SIG-M5 (cell line): ENCODE measurements at places on chromosomes 16 and 17.

DNA sequence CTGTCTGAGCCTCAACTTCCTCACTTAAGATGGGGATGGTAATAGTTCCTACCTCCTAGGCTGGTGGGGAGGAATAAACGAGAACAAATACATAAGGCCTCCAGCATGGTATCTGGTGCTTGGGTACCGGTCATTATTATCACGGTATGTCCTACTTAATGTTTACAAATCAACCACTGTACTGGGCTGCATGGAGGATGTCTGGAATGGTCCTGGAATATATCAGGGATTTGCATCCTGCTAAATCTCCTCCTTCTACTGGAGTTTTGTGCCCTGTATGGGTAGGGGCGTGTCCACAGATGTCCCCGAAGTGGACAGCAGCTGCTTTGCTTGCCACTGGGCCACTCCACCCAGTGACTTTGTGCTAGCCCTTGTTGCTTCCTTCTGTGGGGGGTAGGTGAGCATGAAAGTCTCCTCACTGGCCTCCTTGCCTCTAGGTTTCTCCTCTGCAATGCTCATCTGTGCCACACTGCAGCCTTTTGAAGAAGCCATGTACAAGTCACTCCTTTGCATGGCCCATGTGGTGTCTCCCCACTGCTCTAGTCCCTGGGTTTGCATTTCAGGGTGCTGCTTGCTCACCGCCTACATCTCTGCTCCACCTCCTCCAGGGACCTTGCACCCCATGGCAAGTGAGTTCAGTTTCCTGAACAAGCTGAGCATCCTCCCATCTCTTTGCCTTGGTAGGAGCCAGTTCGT lies 2.2 kb upstream of the CMIP start:
- DNase-seq: no peak

DNA sequence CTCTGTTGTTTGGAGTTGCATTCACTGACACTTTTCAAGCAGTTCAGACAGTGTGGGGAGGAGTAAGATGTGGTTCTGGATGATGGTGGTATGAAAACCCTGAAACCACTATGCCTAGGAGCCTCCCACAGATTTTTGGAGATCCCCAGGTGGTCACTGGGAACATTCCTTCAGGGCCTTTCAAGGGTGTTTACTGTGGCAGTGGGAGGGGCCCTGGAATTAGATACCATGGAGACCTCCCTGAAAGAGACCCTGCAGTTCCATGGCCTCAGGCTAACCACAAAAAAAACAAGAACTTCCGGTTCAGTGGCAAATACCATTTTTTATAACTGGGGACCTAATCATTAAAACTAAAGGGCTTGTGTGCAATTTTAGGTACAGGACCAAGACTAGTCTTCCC lies 79.9 kb downstream of the TMEM100 start:
- DNase-seq: no peak

DNA sequence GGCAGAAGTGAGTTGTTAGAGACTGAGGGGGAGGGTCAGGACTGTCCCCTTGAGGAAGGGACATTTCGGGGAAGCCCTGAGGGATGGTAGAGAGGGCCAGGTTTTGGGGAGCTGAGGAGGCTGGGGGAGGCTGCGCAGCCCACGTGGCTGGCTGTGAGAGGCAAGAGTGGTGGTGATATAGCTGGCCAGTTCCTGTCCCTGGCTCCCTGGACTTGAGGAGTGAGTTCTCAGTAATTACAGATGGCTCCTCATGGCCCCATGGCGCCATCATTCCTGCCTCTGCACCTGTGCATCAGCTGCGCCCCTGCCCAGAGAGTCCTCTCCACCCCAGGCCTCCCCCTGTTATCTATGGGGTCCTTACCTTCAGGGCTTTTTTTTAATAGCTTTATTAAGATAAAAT lies 30.3 kb downstream of the MPRIP start:
- DNase-seq: no peak

GRCh38 chr17:71071837-71072236 lies 902.5 kb downstream of the KCNJ2 start:
- no peak for DNase-seq

- no peak for DNase-seq
Measured at GRCh38 chr17:61489719-61490490, 37.7 kb downstream of the TBX4 start.

- no peak for DNase-seq
Measured at GRCh38 chr16:74721716-74722115, 21.1 kb upstream of the MLKL start.

GRCh38 chr17:15744885-15745284 lies 12.8 kb downstream of the TBC1D26 start:
- DNase-seq: no peak

GRCh38 chr16:50444526-50444925 lies 75.7 kb upstream of the BRD7 start:
- no peak for DNase-seq

DNA sequence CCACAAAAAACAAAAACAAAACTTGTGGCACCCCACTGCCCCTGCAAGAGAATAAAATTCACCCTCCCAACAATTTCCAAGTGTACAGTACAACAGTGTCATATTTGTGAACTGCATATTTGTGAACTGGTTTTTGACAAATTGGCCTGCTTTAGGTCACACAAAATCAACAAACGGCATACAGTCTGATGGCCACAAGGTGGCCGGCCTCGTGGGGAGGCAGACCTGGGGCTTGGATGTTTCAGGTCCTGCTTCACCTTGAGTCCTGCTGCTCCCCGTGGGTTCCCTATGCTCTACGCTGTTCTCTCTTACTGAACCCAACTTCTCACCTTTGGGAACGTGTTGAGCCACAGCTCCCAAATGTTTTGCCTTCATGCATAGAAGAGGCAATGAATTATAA lies 102.2 kb downstream of the CDK5R1 start:
- no peak for DNase-seq

DNA sequence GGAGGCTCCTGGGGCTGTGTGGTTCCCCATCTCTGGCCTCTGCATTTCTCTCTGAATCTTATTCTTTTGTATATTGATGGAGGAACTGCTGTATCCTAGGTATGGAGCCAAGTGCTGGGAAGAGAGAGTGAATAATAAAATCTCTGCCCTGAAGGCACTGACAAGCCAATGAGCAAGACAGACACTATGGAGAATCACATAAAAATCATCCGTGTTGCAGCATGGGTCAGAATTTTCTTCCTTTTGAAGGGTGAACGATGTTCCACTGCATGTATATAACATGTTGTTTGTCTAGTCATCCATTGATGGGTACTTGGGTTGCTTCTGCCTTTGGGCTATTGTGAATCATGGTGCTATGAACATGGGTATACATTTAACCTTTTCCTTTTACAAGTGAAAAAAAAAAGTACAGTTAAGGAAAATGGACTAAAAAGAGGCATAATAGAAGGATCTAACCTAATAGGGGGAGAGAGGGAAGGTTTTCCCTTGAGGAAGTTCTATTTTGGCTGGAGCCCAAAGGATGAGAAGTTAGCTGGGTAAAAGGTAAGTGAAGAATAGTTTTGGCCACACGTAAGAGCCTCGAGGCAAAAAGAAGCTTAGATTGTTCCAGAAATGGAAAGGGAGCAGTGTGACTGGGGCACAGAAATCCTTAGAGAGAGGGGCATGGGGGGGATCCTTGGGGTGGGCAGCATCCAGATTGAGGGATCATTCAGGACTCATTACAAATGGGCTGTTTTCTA lies 32.3 kb upstream of the GNA13 start:
- DNase-seq: no peak

DNA sequence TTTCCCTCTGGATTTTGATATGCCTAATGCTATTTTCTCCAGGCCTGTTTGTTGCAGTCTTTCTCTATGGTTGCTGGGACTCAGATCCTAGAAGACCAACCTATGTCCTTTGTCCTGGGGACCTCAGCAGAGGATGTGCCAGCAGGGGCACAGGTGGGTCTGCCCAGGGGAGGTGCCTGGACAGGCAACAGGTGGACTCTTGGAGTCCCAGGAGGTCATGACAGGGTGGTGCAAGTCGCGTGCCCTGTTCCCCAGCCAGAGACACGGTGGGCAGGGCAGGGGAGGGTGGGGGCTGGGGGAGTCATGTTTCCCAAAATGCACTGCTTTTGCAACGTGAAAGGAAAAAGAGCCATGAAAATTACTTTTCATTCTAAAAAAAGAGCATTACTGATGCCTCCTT lies 26.3 kb upstream of the PLLP start:
- DNase-seq: no peak

- DNase-seq: no peak
Measured at GRCh38 chr17:16135461-16135860, 79.9 kb downstream of the NCOR1 start.

DNA sequence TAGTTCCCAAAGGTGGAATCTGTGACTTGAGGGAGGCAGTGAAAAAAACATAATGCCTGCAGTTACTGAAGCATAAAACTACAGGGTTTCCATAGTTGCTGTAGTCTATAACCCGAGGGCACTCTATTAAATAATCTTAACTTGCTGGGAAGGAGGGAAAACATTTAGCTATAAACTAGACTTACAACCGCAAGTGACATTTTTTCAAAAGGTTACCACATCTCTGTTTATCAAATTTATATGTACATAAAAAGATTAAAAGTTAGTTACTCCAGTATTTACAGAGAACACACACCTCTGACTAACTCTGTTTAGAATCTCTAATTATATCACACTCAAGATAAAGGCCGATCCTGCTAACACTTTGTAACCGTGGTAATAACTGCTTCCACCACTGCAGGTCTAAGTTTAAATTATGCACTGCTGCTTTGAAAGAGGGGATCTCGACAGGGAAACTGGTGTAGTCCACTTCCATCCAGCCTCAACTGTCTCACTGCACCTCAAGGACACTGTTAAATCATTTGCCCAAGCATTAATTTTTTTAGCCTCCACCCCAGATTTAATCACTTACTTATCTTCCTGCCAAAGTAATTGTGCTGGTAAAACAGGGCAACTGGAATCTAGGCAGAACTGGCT lies 14.6 kb downstream of the KCNJ16 start:
- DNase-seq: no peak

DNA sequence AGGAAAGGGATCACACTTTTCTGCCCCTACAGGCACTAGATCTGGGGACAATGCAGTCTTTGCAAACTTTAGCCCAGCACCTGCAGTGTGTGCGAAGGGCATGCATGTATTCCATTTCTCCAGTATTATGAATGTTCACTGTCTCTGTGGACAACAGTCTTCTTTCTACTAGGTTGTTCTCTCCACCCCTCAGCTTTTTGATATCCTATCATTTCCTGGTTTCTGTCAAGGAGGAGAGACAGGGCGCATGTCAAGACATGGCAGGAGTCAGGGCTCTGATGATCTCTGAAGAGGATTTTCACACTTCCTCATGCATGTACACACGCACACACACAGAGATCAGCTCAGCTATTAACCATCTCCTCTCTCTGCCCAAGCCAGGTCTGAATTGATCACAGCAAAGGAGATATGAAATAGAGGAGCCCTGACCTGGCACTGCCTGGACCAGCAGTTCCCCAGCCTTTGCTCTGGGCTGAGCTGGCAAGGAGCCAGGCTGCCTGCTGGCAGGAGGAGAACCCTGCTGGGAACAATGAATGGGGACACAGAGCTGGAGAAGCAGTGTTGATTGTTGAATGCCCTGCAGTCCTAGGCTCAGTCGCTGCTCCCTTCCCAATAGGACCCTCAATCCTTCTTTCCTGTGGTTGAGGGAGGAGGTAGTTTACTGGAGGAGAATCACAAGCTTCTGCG lies 2.6 kb downstream of the GPR179 start:
- no peak for DNase-seq

- no peak for DNase-seq
Measured at GRCh38 chr16:84643180-84643583, 5.1 kb upstream of the KLHL36 start.

- DNase-seq: no peak
Measured at GRCh38 chr17:79802736-79803420, 6.0 kb upstream of the CBX8 start.

DNA sequence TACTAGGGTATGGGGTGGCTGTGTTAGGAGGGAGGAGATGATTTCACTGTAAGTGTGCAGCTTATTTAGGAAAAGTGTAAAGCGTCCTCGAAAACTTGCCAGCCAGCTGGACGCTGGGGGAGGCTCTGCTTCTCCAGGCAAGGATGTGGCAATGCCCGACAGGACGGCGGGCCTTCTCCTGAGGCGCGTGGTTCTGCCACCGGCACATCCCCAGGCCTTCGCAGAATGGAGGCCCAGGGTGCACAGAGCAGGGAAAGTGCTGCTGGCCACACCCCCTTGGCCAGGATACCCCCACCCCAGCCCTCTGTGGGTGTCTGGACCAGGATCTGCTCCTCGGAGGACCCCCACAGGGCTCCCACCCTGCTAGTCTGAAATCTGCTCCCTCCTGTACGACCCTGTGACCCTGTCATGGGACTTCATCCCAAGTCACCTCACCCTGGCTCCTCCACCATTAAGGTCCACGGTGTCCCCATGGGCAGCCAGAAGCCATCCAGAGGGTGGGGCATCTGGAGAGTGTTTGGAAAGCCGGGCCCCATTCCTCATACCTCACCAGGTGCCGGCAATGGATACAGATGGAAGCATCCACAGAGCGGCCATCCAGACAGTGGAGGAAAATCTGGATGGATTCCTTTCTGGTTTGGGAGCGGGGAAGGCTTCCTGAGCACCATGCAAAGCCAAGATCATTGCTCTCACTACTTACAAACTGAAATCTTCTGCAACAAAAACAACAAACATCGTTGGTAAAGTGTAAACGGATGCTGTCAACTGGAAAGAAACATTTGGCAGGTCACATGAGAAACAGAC lies 9.2 kb upstream of the SRRM2 start:
- DNase-seq: no peak

- DNase-seq: no peak
Measured at GRCh38 chr17:4583782-4584100, 588 bp upstream of the SMTNL2 start.

GRCh38 chr16:24736758-24737157 lies 7.3 kb downstream of the TNRC6A start:
- no peak for DNase-seq

- DNase-seq: no peak
Measured at GRCh38 chr16:14196011-14196410, 124.9 kb downstream of the MRTFB start.

DNA sequence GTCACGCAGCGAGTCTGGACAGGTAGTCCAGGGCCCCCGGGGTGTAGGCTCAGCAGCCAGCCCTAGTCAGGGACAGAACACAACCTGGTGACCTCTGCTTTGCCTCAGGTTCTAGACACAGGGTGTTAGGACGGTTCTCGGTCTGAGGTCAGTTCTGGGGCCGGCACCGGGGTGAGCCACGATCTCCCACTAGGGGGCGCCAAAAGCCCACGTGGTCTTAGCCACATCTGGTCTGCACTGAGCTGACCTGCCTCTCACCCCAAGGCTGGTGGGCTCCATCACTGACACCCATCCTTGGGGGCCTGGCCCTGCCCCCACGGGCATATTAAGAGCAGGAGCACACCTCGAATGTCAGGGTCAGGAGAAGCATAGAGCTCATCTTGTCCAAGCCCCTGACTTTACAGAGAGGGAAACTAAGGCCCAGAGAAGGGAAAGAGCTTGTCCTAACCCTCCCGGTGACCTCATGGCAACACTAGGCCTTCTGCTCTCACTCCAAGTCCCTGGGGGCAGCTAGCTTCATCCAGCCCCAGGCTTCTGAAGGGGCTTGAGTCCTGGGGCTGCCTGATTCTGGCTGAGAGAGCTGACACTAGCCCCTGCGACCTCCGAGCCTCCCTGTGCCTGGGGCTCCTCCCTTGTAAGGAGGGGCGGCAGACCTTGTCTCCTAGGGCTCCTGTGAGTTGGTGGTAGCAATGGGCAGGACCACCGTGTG lies 9.0 kb downstream of the SLC5A10 start:
- no peak for DNase-seq

- DNase-seq: no peak
Measured at GRCh38 chr17:1431631-1432104, 24.4 kb downstream of the CRK start.

- DNase-seq: no peak
Measured at GRCh38 chr16:22693638-22694340, 120.2 kb upstream of the HS3ST2 start.
